ENCODE measurements at places on chromosomes 2 and 18.

DNA sequence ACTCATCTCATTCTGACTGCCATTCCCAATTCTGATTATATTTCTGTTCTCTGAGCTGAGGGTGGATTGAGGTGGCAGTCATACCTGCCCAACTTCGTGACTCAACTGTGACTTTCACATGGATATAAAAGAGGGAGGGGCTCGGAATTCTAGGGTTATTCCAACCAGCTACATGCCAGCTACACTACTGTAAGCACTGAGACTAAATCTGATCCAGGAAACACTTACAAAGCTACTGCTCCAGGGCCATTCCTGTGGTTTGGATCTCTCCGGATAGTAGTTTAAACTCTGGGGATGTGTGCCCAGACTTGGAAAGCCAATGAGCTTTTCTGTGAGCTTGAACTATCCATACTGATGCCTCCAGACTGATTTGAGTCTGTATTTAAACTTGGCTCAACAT, 7.9 kb downstream of the MAP2 start:
- DNase-seq, result no peak

- DNase-seq, result no peak
Measured at GRCh38 chr2:240129731-240130392, 6.2 kb downstream of the COPS9 start.

- no peak for DNase-seq
Measured at GRCh38 chr2:70243806-70244584, 4.4 kb downstream of the TIA1 start.

- no peak for DNase-seq
Measured at GRCh38 chr2:129329574-129329973, 649.9 kb upstream of the RAB6C start.

- no peak for DNase-seq
Measured at GRCh38 chr18:3481696-3482210, 31.8 kb downstream of the TGIF1 start.

- no peak for DNase-seq
Measured at GRCh38 chr2:33503002-33503401, 26.6 kb downstream of the RASGRP3 start.

DNA sequence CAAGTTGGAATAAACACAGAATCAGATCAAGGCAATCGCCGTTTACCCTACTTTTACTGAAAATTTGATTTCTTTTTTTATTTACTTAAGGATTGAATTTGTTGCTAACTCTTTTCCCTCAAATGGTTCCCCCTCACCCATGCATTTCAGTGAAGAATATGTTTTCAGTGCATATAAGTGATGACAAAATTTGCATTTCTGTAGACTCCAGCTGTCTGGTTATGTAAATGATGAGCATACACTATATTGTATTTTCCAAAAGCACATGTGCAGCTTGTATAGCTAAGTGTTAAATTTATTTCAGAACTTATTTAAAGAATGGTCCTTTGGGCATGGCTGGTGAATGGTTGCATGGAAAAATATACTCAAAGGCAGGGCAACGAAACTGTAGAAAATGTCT, 437.7 kb downstream of the PTPRM start:
- no peak for DNase-seq

- no peak for DNase-seq
Measured at GRCh38 chr2:58515827-58516573, 274.9 kb upstream of the FANCL start.

GRCh38 chr2:233492078-233492477, 74.5 kb downstream of the USP40 start:
- no peak for DNase-seq

- DNase-seq, result no peak
Measured at GRCh38 chr2:10771786-10772185, 40.8 kb downstream of the PDIA6 start.

GRCh38 chr2:161115605-161116380, 44.4 kb upstream of the TANK start:
- DNase-seq, result no peak

GRCh38 chr2:101952551-101952950, 39.2 kb upstream of the IL1R2 start:
- no peak for DNase-seq

GRCh38 chr18:21386523-21387240, 144.7 kb downstream of the GREB1L start:
- no peak for DNase-seq

DNA sequence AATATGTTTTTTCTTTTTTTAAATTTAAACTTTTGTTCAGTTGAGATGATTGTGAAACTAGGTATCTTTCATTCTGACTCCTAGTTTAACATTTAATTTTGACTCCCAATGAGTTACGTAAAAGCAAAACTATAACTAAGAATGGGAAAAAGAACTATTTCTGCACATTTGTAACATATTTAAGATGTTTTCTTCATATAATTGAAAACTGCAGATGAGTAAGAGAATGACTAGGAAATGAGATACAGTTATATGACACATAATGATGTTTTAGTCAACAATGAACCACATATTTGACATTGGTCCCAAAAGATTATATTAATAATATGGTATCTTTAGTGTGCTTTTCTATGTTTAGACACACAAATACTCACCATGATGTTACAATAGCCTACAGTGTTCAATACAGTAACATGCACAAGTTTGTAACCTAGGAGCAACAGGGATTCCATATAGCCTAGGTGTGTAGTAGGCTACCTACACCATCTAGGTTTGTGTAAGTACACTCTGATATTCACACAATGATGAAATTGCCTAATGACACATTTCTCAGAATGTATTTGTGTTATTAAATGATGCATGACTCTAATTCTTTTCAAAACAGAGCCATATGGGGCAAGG, 12.6 kb downstream of the ERMN start:
- no peak for DNase-seq

DNA sequence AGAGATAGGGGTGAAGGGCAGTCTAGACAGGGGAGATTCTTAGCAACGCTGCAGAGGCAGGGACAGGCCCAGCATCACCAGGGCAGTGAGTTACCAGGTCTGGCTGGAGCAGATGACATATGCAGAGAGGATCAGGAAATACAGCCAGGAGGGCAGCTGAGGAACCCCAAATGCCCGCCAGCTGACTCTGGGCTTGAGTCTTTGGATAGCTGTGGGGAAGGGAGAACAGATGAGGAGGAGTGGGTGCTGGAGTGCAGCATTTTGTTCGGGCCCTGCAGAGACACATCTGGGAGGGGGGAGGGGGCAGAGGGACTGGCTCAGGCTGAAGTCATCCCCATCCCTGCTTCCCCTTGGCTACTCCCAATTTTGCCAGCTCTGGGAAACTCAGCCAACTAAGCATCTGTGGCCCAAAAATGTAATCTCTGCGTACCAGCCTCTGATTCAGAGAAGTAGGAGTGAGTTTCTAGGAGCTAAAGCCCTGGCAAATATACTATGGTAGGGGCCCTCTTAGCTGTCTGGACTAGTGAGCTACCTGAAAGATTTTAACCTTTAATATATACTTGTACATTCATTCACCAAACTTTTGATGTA, 214.5 kb downstream of the ZBTB7C start:
- no peak for DNase-seq

GRCh38 chr2:49737606-49738005, 583.3 kb upstream of the FSHR start:
- DNase-seq, result no peak

DNA sequence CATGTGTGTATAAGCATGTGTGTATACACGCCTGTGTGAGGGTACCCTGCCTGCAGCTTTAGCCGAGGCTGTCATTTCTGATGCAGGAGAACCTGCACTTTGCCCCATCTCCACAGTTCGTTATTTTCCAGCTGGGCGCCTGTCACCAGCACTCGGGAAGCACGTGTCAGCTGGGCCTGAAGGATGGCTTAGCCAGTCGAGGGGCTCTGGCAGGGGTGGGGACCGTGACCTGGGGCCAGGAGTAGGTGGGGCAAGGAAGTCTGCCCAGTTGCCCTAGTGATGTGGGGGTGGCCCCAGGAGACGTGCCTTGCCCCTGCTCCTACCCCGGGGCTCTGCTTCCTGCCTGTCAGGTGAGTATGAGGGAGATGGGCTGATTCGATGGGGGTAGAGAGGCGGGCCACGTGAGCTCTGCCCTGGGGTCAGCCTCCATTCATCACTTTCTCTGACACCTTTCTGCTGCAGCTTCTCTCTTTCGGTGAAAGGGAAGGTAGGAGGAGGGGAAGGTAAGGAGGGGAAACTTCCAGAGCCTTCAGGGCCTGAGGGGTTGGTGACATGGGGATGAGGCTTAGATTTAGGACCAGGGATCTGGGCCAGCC, 130.6 kb upstream of the SKOR2 start:
- DNase-seq, result no peak

DNA sequence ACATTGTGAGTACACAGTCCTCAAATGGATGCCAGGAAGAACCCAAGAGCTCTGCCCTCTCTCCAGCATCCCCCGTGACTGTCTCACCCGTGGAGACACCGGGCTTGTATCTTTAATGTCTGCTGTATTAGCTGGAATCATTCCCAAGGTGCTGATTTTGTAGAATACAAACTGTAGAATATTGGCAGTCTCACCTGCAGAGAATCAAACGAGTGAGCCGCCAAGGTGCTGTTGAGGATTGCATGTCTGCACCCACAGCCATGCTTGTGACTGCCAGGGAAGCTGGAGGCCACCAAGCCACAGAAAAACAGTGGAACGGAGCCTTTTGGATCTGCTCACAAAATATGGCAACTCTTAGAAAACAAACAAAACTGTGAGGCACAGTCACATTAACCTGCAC, 37.5 kb downstream of the TMEM18 start:
- DNase-seq, result no peak

- DNase-seq, result no peak
Measured at GRCh38 chr2:171163261-171163660, 2.6 kb upstream of the TLK1 start.

DNA sequence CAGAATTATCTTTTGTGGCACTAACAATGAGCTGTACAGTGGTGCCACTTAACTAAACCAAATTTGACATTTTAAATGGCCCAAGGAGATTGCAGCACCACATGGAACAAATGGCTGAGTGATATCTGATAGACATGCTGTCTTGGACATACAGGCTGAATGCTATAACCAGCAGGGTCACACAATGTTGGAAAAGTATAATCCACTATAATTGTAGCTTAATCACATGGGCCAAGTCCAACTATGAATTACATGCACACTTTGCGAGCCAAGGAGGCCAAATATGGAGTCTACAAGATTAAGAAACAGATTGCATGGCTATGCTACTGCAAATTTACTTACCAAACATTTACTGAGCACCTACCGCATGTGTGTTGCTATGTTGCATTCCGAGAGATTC, 69.0 kb downstream of the AOX1 start:
- DNase-seq, result no peak

DNA sequence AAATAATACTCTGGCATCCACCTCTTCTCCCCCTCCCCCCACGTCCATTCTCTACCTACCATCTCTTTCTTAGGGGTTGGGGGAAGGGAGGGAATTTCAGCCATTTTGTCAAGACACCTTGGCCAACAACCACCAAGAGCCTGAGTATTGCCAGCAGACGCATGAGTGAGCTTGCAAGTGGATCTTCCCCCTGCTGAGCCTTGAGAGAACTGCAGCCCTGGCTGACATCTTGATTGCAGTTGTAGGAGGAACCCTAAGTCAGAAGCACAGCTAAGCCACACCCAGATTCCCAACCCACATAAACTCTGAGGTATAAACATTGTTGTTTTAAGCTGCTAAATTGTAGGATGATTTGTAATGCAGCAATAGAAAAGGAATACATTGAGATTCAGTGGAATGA, 165.6 kb downstream of the TMEFF2 start:
- DNase-seq, result no peak

GRCh38 chr2:240921995-240922244, 15.8 kb downstream of the CROCC2 start:
- DNase-seq, result no peak

DNA sequence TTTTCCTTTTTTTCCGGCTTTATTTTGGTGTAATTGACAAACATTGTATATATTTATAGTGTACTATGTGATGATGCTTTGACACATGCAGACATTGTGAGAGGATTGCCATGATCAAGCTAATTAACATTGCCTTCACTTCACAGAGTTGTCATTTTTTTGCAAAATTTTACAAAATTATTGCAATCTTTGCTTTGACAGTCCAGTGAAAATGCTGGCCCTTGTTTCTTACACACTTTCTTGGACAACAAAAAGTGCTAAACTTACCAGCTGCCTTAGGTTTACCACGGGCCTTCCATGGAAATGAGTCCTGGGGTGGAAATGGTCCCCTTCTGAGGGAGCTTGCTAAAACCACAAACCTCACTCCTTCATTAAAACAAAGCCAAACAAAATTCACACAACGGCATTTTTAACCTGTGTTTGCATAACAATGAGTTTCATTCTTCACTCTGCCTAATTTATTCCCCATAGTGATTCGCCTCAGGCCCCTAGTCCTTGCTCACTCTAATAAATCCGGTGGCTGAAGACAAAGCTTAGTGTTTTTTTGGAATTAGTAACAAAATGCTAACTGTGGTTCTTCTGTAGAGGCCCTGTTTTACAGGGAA, 32.2 kb downstream of the LINC00305 start:
- DNase-seq, result no peak

GRCh38 chr2:45432406-45432805, 178.7 kb downstream of the SRBD1 start:
- no peak for DNase-seq

- DNase-seq, result no peak
Measured at GRCh38 chr2:96073170-96073775, 38.6 kb upstream of the GPAT2 start.

DNA sequence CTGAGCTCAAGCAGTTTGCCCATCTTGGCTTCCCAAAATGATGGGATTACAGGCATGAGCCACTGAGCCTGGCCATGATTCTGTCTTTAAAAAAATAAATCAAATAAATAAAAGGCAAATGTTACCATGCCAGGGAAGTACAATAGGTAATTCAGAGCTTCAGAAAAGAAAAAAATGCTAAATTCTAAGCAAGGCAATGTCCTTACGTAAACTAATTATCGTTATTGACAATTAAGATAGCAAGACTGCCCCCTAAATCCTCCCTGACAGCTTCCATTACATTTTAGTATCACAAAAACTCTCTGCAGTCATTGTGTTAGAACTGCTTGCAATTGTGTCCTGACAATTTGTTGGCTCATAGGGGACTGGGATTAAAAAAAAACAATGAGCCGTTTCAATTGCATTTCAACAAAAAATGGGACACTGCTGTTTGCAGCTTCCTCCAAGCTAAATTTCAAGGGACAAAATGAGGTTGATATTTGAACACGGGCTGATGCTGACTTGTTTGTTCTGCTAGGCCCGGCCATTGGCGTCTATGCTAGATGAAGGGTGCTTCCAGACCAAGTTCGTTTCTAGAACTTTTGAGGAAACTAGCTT, 88.9 kb downstream of the MOGAT1 start:
- no peak for DNase-seq

GRCh38 chr2:68452158-68452900, 14.8 kb downstream of the FBXO48 start:
- DNase-seq, result no peak

DNA sequence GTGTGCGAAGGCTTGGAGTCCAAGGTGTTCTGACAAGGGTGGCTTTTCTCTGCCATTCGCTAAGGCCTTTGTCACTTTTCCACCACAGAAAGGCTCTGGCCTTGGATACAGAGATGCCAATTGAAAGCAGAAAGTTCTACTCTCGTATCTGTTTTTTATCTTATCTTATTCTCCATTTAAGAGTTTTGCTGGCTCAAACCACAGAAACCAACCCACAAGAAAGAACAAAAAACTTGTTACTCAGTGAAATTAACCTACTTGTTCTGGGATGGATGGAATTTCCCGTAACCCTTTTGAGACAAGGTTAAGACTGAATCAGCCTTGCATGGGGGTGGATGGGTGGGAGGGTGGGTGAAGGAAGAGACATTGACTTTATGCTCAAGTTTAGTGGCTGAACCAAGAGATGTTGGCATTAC, 221.7 kb downstream of the CDH20 start:
- no peak for DNase-seq

Data from pulmonary artery endothelial cell (primary cell).